ENCODE measurements at places on chromosomes 2 and 18. TPM values are rescaled to one million over a fixed set of nuclear protein-coding genes. Genes with fewer than 3 reads are reported as not detected.

The IL1RL1 gene
- total RNA-seq: 2.4 TPM

The RNF152 gene
- total RNA-seq: 0.05 TPM

The CEP68 gene
- total RNA-seq: 7.0 TPM

The CRACDL gene
- total RNA-seq: 0.41 TPM

The SEPTIN2 gene
- total RNA-seq: 202 TPM

The SMIM21 gene
- not detected for total RNA-seq

The MOCOS gene
- total RNA-seq: 0.30 TPM

The FAP gene
- not detected for total RNA-seq

The NFATC1 gene
- total RNA-seq: 39.7 TPM

The CHRND gene
- not detected for total RNA-seq

The CTDP1 gene
- total RNA-seq: 29.1 TPM

The MBP gene
- 89.5 TPM for total RNA-seq

The KHK gene
- total RNA-seq: 12.2 TPM

The GALNT5 gene
- not detected for total RNA-seq
